AG08395 (cell line): ENCODE measurements at places on chromosomes 7 and 10.
A peak's percentile ranks its signal among the peaks of the same experiment; 100 is the strongest.

DNA sequence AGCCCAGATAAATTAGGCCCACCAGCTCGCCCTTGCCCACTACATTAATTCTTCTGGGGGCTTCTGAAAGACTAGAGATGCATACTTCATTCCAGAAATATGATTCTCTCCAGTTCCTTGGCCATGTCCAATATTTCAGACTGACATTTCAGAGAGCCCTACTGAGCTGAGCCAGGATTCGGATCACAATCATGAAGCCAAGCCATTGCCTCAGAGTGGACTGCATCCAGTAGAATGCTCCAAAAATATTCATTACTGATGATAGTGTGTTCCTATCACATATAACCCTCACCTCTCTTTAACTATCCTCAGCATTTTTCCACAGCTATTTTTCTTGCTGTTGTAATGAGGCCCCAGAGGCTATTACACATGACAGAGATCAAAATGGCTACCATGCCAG lies 38.7 kb downstream of the ARMH3 start:
- DNase-seq = no peak

DNA sequence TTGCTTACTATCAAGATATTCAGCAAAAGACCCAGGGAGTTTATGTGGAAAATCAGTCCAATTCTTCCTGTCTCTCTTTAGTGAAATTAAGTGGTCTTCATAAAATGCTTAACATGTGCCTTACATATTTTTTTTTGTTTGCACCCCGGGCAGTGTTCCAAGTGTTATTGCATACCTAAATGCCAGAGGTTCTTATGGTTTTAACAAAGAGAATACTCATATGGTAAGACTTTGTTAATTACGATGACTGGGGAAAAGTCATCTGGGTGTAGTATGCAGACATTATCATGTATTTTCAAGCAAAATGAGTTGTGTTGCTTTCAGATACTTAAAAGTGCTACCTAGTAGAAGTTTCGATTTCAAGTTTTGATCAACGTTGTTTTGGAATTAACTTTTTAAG lies 82.6 kb downstream of the PRKG1 start:
- DNase-seq = peak; percentile 28

DNA sequence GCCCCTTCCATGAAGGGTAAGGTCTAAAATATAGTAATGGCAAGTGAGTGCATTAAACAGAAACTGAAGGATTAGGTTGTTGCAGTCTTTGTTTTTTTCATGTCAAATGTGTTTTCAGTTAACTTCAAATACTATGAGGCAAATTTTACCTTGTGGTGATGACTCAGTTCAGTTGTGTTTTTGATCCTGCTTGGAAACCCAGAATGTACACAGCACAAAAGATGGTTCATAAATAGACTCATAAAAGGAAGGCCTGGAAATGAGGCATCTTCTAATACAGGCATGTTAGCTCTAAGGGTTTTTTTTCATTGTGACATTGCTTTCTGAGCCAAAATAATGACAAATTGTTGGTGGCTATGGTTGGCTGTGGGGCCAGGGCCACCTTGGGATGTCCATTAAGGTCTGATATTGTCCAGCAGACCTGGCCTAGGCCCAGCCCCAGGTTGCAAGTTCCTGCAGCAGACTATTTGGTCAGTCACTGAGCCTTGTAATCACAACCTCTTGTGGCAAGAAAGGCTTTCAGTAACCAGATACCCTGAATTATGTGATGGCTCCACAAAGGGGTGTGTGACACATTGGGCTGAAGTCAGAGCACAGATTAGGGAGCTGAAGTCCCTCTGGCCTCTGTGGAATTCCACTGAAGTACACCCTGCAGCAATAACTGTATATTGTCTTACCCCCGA lies 69.0 kb upstream of the SAMD8 start:
- peak; percentile 82 for DNase-seq

DNA sequence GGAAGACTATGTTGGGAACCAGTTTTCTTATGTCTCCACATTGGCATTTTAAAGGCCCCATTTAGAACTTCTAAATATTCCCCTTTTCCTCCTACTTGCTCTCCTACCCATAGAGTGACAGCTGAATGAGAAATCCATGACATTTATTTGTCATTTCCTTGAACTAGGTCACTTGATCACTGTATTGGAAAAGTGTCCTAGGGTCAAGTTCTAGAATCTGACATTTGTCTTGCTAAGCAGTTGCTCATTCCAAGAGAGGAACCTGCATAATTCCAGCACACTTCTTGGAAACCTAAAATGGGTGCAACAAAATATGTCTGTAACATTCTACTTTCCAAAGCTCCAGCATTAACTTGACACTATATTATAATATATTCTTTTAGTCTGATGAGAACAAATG lies 3.6 kb upstream of the DPY19L1 start:
- no peak for DNase-seq

DNA sequence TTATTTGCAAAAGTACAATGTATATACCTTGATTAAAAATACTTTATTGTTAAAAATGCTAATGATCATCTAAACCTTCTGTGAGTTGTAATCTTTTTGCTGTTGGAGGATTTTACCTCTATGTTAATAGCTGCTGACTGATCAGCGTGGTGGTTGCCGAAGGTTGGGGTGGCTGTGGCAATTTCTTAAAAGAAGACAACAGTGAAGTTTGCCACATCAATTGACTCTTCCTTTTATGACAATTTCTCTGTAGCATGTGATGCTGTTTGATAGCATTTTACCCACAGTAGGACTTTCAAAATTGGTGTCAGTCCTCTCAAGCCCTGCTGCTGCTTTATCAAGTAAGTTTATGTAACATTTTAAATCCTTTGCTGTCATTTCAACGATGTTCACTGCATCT lies 16.9 kb upstream of the ENTPD1 start:
- DNase-seq = no peak

GRCh38 chr10:118506671-118507590 lies 88.5 kb downstream of the PRLHR start:
- no peak for DNase-seq

DNA sequence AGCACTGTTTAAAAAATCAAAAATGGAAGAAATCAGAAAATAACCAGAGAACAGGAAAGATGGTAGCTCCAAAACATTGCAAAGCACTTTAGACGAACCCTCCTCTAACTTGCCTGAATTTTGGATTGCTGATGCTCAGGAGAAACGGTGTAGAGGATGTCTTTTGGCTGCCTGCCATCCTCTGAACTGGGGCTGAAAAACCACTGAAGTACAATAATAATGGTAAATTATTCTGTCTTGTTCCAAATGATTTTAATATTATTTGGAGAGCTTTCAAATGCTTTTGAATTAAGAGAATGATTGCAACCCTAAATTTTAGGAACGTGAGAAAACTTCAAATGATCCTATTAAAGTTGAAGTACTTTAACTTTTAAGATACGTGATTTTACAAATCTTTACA lies 167.3 kb upstream of the SLC13A1 start:
- no peak for DNase-seq

DNA sequence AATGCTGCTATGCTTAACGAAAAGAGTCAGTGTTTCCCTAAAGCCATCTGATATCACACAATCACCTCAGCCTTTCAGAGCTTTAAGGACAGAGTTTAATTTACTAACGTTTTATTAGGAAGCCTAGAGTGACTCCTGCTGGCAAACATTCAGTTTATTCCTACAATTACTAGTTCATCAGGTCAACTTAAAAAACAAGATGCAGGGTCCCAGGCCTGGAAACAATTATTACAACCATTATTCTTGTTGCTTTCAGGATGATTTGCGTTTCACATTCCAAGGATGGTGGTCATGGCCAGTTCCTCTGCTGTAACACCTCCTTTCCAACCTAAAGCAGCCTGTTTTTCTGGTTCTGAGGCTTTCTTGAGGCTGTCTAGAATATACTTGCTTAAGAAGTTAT lies 1.5 kb upstream of the FAM53B start:
- peak; percentile 51 for DNase-seq

- no peak for DNase-seq
These were observed 3.1 kb upstream of the LDB3 start for GRCh38 chr10:86665218-86665607.

GRCh38 chr10:35219891-35220890 lies 93.5 kb downstream of the CREM start:
- no peak for DNase-seq

DNA sequence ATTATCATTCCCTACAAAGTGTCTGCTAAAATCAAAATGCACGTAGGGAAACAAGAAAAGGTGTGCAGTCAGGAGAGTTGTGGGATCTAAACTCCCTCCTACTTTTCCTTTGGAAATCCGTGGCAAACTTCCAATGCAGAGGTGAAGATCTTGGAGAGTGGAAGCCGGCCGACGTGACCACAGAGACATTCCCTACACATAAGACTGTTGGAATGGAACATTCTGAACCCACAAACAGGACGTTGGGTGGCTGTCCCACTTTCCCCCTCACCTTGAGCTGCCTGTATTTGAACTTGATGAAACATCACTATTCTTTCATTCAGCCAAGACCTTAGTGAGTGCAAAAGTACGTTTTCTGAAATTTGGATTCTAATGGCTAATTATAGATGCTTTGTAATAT lies 65.9 kb downstream of the PRKCQ start:
- DNase-seq = no peak

- DNase-seq = no peak
These were observed 113.8 kb upstream of the EEPD1 start for GRCh38 chr7:36039243-36039642.

DNA sequence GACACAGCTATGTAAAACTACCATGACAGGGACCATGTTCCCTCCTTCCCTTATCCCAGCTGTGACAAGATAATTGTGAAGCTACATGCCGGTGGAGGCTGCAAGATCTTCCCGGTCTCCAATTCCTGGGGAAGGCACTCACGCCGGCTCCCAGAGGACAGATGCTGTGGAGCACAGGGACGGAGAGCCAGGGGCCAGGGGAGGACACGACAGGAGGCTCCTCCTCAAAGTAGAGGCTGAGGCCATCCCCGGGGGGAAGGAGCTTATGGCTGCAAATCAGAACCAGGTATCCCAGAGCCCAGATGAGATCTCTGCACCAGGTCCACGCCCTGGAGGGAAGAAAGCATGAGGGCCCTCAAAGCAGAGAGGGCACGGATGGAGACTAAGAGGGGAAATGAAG lies 286.2 kb downstream of the TCERG1L start:
- no peak for DNase-seq

DNA sequence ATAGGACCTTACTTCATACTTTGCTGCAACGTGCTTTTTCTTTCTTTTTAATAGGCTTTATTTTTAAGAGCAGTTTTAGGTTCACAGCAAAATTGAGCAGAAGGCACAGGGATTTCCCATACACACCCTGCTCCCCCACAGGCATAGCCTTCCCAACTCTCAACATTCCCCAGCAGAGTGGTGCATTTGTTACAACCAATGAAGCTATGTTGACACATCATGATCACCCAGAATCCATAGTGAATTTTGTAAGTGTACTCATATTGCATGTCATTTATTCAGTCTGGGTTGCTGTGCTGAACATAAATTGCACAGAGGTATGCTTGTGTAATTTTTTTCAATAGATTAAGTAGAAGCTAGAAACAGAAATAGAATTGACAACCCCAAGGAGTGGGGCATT lies 327.3 kb downstream of the INHBA start:
- no peak for DNase-seq

GRCh38 chr7:12373580-12374263 lies 29.9 kb downstream of the VWDE start:
- DNase-seq = no peak

DNA sequence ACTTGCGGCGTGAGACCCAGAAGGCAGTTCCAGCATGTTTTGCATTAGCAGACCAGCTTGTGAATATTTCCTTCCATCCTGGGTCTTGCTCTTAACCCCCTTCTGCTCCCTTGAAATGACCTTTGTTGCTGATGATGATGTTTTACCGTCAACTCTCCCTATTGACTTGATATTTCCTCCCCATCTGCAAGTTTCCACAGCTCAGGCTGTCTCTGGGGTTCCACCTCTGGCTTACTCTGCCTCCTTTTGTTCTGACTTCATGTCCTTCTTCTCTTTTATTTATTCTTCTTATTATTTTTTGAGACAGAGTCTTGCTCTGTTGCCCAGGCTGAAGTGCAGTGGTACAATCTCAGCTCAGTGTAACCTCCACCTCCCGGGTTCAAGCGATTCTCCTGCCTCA lies 17.2 kb downstream of the BAMBI start:
- no peak for DNase-seq

GRCh38 chr10:26508016-26508415 lies 69.9 kb downstream of the APBB1IP start:
- no peak for DNase-seq

GRCh38 chr10:108721874-108722273 lies 1201.4 kb downstream of the XPNPEP1 start:
- DNase-seq = no peak

DNA sequence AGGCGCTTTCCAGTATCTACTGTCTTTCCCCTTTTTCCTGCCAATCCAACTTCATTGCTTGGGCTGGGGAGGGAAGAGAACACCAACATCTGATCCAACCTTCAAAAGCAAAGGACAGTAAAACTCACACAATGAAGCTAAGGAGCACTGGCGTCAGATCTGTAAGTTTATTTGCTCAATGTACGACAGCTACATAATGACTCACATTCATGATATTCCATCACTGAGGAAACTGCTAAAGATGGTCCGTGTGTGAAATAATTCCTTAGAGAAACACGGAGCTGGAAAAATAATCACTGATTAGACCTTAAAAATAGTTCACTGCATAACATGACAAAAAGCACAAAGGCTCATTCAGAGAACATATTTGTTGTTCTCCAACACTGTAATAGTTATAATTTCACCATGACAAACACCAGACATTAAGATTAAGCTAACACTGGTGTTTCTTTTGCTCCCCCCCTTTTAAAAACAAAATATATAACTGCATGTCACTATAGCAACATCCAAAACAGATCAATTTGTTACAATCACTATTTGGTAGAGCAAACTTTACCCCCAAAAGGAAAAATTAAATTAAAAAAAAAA lies 24.3 kb downstream of the HSPB1 start:
- no peak for DNase-seq

DNA sequence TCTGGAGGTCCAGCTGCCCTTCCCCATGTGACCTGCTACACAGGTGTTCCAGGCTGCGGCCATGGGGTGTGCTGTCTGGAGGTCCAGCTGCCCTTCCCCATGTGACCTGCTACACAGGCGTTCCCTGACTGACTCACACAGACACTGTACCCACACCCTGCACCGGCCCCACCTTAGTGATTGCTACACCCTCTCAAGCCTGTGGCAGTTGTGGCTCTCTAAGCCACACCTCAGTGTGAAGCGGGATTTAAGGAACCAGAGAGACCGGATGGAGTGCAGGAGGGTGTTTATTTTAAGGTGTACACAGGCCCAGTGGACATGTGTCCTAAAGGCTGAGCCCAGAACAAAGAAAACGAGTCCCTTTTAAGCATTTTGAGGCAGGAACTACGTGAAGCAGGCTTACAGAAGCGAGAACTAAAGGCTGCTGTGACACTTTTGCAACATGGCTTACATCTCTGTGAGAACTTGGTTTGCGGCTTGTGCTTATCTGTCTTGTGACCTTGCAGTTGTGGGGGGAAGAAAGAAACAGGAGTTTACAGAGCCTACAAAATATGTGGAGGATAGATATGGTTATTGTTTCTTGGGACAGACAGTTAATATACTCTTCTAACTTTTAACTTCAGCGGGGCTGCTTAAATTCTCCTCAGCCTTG lies 326.4 kb downstream of the PAXIP1 start:
- DNase-seq = no peak
